ENCODE measurements at places on chromosomes 11 and 22.

DNA sequence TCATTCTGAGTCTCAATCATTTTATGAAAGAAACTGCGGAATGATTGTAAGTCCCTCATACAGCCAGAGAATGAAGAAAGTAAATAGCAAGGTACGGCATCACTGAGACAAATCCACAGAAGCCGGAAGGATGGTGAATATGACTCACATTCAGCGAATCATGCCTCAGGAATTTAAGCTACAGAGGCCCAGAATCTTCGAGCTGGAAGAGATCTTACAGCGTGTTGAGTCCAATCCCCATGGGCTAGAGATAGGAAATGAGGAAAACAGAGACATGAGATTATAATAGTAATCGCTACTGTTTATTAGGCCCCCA lies 173.2 kb downstream of the KIF18A start:
- DNase-seq, result peak; percentile 89

DNA sequence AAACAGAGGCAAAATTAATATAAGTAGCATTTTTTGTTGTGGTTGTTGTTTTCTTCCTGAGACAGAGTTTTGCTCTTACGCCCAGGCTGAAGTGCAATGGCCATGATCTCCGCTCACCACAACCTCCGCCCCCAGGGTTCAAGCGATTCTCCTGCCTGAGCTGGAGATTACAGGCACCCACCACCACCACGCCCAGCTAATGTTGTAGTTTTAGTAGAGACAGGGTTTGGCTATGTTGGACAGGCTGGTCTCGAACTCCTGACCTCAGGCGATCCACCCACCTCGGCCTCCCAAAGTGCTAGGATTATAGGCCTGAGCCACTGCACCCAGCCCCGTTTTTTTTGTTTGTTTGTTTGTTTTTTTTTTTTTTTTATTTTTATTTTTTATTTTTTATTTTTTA lies 64.5 kb downstream of the MCHR1 start:
- no peak for DNase-seq

GRCh38 chr11:66958956-66959274 lies 732 bp upstream of the PC start:
- DNase-seq, result no peak

GRCh38 chr22:31631436-31631835 lies 30.6 kb downstream of the PISD start:
- no peak for DNase-seq
